ENCODE measurements at places on chromosomes 11 and 22.

GRCh38 chr11:107648242-107648641 is 57.3 kb downstream of the ELMOD1 start:
- DNase-seq: no peak

DNA sequence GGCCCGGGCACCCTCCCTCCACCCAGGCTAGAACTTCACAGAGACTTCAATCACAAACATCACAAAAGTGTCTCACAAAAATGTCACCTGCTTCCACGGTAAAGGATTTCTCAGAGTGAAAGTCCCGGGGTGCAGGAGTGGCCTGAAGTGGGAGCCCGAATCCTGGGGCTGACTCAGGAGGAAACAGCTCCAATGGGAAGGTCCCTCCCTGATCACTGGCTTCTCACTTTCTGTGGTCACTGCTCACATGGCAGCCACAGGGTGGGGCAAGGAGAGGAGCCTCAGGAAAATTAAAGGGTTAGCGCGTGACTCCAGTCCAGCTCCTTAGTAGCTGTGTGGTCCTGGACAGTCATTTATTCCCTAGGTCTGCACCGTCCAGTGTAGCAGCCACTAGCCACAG is 564.5 kb upstream of the B3GAT1 start:
- DNase-seq: no peak

GRCh38 chr11:9264316-9265210 is 587 bp downstream of the DENND5A start:
- DNase-seq: peak; percentile 81

DNA sequence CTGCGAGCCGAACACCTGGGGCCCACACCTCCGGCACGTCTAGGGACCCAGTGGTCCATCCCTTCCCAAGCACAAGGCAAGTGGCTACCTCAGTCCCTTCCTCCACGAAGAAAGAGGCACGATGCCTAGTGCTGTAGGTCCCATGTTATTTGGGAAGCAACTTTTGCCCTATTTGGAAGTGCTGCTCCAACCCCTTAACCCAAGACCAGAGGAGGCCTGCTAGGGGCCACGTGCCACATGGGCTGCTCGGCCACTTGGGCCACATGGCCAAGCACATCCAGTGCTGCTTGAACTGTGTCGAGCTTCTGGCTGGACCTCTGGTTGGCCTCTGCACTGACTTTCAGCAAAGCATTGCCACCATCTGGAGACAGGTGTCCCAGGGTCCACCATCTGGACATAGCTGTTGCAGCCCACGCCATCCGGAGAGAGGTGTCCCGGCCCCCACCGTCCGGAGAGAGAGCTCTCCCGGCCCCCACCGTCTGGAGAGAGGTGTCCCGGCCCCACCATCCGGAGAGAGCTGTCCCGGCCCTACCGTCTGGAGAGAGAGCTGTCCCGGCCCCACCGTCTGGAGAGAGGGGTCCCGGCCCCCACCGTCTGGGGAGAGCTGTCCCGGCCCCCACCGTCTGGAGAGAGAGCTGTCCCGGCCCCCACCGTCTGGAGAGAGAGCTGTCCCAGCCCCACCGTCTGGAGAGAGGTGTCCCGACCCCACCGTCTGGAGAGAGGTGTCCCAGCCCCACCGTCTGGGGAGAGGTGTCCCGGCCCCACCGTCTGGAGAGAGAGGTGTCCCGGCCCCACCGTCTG is 6.5 kb upstream of the B4GALNT4 start:
- DNase-seq: no peak
